ENCODE measurements at places on chromosomes 12 and 14.

DNA sequence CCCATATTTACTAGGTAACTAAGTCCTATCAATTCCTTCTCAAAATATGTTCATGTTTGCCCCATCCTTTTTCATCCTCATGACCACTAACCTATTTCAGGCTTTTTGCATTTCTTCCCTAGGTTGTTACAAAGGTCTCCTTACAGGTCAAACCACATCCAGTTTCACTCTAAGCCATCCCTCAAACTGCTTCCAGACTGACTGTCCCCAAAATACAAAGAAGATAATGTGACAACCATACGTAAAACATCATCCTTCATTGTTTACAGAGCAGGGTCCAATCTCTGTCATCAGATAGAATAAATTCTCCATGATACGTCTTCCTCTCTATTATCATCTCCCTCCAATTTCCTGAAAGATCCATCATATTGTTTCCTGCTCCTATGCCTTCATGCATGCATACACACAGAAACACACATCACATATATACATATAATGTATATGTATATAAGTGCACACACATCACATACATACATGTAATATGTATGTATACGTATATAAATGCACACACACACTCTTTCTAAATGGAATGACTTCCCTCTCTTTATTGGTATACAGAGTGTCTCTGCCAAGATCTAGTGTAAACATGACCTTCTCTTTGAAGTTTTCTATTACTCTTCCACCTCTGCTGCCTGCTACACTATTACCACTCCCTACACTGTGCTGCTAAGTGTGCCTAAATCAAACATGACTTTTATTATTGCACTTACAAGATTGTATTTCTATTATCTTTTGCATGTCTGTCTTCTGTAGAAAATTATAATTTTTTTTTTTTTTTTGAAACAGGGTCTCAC lies 30.7 kb upstream of the EPS8 start:
- no peak for DNase-seq

- no peak for DNase-seq
Measured at GRCh38 chr12:126114441-126114840, 1049.2 kb downstream of the AACS start.

GRCh38 chr12:28083840-28084678 lies 106.2 kb upstream of the CCDC91 start:
- DNase-seq, result no peak

DNA sequence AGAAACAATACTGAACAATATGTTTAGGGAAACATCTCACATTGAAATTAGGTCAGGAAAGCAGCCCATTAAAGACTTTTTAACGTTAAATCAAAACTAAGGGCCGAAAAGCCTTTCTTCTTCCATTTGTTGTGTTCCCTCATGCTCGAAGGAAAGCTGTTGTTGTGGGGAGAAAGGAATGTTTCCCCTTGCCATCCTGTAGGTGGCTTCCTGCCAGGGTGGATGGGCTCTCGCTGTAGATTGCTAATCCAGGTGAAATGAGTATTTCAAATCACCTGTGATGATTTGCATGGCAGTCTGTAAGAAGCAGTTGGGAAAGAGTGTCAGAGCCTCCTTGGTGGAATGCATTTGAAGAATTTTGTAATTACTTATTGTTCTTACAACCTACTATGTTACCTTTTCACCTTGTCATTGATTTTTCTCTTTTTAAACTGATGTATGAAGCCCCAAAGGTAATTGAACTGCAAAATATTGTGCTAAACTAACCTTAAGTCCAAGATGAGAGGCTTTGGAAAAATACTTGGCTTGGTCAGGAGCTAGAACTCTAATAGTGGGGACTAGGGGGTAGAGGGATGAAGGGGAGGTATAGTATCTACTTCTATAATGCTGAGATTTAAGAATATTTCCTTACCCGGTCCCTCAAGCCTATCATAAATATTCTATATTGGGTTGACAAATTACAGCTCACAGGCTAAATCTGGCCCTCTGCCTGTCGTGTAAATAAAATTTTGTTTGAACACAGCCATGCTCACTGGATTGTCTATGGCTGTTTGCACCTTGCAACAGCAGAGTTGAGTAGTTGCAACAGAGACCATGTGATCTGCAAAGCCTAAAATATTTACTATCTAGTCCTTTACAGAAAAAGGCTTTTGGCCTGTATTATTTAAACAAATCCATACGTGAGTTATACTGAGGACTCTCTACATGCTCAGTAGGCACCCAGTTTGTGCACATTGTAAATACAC lies 7.7 kb upstream of the DCP1B start:
- no peak for DNase-seq

DNA sequence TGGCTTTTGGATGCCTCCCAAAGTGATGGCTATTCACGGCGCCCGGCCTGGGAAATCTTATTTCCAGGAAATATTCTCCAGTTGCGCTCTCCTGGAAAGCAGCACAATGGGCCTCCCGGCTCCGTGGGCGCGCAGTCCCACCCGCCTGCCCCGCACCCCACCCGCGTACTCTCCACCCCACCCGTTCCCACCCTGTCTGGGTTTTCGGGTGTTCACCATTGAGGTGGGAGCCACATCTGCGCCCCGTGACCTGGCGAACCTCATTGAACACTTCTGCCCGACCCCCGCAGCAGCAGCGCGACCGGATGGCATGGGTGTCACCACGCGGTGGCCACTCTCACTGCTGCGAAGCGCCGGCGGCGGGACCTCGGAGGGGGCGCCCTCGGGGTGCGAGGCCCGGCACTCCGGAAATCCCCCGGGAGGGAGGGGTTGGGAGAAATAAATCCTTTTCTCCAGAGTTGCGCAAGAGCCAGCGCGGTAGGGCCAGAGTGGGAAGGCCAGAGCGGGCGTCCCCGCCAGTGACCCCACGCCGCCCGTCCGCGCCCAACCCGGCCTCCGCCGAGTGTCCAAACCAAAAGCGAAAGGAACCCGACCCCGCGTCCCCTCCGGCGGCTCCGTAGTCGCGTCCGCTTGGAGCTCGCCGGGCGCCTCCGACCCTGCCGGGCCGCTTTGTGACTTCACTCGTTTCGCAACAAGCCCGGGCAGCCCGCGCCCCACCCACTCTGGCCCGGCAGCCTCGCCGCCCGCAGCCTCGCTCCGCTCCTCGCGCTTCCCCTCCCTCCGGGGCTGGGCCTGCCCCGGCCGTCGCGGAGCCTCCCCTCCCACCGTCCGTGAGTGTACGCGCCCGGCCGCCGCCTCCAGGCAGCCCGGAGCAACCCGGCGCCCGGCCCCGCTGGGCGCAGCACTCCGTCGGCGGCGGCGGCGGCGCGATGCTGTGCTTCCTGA lies at the start of gene DRAM1:
Gene DRAM1 (plus strand): TSS at position 720 of the 945 bp plus-strand sequence. CDS start 210 bp downstream, at position 930.
- DNase-seq, result peak; percentile 95

All from left lung (tissue), 14 donors.